Stimulated activated CD8-positive, alpha-beta memory T cell treated with anti-CD3 and anti-CD28 coated beads, Interleukin-15, amount 100 ng/mL, for 4 hours (primary cell): ENCODE measurements at places on chromosomes 12 and 14.

GRCh38 chr12:51891843-51892242, 3.9 kb downstream of the ANKRD33 start:
- DNase-seq, result no peak

DNA sequence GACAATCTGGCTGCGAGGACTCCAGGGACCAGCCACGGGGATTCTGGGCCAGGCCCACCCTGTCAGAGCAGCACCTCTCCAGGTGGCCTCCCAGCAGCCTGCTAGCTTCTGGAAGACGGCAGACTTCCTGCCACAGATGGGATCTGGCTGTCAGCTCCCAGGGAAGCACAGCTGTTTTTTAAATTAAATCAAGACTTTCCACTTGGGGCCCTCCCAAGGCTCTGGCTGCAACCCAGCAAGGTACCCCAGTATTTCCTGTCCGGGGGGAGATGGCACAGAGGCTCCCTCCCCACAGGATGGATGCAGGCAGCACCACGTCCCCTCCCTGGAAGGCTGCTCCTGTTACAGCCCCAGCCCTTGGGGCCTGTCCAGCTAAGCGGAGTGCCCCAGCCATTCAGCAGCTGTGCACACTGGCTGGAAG, 56.9 kb downstream of the ACTN1 start:
- no peak for DNase-seq

DNA sequence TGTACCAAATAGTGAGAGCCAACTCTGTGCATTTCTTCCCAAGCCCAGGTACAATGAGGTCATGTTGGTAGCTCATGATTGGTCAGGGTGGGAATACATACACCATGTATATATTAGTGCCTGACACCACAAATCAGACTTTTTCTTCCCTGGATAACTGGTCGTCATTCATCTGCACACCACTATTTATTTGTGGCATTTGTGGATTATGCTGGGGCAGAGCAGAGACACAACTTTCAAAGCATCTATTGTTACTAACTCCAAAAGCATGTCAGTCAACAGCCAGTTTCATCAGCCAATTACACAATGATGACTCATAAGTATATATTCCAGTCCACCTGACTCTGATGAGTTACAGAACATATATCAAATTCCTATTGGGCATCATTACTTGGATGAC, 181.7 kb downstream of the ADAMTS20 start:
- DNase-seq, result no peak

DNA sequence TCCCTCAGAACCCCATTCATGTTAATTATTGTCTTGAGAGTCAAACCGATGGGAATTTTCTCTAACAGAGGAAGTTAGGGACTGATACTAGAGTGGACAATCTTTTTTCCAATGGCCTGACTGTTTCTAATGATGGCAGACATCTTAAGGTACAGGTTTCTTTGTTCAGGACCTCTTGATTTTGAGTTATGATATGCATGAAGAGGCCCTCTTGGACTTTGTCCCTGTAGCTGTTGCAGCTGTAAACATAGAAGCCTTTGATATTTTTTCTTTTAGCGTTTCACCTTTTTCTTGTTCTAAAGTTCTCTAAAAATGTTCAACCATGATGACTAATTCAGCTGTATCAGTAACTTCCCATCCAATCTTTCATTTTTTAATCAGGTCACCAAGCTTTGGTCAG, 53.0 kb downstream of the LGR5 start:
- no peak for DNase-seq

DNA sequence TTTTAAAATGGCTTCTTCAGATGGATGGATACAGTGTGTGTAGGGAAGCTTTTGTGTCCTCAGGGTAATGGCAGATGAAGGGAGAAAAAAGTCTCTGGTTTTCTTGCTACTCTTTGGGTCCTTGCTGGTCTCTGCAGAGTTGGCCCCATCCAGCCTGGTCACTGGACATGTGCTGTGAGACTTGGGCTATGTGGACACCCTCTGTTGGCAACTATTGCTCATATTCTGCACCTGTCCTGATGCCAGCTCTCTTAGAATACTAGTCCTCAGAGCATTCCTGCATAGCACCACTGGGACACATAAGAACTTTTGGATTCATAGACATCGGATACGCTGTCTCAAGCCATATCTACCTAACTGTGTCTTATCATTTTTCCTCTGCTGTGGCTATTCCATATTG, 20.0 kb downstream of the NAV3 start:
- DNase-seq, result no peak

DNA sequence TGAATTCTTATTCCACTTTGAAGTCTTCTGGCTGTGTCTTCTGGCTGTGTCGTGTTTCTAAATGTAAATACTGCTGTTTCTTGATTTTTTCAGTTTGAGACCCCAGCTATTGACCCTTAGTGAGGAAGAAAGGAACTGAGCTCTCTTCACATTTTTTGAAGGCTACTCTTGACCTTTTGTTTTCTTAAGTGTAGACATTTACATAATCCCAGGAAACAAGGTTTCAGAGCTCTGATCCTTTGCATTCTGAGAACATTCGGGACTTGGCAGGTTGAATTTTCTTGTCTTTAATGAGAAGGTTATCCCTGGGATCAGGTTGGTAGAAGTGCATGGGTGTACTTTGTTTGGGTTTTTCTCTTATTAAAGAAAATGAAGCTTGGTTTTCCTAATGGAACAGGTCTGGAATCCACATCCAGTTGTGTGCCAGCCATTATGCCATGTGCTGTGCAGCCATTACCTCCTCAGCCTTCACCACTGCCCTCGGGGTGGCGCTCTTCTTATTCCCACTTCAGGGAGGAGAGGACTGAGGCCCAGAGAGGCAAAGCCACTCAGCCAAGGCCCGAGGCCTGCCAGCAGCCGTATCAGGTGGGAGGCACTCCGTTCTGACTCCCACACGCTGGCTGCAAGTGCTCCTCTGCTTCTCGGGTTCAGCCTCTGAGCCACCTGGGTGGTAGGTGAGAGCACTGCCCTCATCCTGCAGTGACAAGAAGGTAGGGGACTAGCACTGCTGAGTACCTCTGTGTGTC, 120.9 kb downstream of the BEGAIN start:
- no peak for DNase-seq

GRCh38 chr12:65293735-65294134, 15.3 kb downstream of the MSRB3 start:
- no peak for DNase-seq

GRCh38 chr12:2264651-2265232, 212.0 kb downstream of the CACNA1C start:
- no peak for DNase-seq

GRCh38 chr12:40158592-40159111, 52.8 kb upstream of the SLC2A13 start:
- no peak for DNase-seq

DNA sequence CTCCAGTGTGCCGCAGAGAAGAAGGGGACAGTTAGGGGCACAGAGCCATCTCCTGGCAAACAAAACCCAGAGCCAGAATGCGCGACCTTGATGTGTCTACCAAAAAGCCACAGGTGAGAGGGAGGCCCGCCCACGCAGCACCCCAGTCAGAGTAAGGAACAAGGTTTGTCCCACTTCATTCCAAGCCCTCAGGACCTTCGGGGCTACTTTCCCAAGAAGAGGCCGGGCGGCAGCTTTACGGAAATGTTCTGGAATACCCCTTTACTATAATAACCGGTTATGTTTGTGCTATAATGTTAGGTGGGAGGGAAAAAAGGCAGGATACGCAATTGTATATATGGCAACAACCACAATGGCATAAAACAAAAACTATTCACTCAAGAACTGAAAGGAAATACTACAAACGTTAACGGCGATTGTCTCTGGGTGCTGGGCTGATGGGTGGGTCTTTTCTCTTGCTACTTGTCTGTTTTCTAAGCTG, 12.3 kb downstream of the CCDC88C start:
- peak; percentile 46 for DNase-seq

DNA sequence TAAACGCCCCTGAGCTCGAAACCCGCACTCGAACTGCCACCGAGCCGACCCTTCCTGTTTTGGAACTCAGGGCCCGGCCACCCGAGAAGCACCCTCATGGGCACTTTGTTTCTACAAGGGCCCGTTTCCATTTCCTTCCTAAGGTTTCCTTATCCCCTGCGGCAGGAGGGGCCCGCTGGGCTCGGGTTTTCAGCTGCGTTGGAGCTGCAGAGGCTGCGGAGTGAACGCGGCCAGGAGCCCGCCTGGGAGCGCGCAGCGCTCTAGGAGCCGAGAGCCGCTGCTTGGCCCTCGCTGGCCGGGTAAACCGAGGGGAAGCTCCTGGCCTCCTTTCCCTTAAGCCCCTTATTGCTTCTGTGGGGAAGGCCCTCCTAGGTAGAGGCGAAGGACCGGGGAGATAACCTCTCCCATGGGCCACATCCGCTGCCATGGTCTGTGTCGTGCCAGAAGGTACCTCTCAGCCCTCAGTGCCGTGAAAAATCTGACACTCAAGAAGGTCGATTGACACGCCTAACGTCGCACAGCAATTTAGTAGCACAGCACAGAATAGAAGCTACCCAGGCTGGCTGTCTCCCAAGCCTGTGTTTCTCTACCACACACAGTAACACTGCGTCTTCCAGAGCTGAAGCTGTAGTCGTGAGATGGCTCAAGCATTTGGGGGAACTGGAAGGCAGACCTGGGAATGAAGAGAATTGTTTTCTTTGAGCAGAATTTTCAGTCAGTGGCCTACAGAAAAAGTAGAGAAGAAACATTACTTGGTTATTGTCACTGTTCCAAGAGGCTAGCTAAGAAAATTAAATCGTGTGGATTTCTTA, 12.9 kb upstream of the CALM1 start:
- no peak for DNase-seq

DNA sequence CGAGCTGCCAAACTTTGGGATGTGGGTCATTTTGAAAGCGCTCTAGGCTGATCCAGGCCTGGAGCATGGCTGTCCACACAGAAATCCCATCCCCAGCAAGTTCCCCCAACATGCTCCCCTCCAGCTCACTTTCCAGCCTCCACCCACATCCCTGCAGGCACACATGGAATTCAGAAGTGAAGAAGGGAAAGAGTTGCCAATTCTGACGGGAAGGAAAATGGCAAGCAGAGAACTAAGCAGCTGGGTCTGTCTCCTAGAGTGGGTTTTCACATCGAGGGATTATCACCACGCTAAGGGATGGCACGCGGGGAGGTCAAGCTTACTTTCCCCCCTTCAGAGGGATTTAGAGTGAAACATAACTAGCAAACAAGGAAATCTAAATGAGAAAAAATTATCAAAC, 142.3 kb downstream of the RIMBP2 start:
- no peak for DNase-seq

- DNase-seq, result no peak
Measured at GRCh38 chr12:54196396-54196795, 7.6 kb upstream of the SMUG1 start.

DNA sequence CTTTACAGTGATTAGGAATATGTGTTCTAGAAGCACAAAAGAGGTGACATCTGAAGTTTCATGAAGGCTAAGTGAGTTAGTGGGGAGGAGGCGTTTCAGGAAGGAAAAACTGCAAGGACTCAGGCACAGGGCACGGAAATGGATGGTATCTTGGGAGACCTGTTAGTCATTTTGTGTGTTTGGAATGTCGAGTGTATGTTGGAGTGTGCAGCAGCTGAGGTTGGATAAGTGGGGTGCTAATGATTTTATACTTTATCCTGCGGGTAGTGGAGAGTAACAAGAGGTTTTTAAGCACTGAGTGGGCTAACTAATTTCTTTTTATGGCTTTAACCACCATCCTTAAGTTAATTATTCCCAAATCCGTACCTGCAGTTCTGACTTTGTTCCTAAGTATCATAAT, 571.5 kb upstream of the FBXO33 start:
- no peak for DNase-seq
